RWPE1 (cell line): ENCODE measurements at places on chromosomes 3 and 15.

DNA sequence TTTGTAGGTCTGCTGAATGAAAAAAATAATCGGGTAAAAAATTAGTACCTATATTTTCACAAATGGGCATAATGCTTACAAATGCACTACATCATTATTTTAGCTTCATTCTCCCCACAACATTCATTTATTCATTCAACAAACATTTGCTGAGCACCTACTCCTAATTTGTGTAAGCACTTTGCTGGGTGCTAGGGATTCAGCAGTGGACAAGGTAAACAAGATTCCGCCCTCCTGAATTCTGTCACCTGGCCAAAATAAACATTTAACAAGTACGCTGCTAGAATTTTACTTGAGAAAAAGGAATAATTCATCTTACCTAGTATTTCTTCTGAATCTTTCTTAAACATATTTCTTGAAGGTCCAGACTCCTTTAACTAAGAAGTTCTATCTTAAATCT lies 72.1 kb downstream of the TIGIT start:
- no peak for DNase-seq

GRCh38 chr3:125140818-125141595 lies 71.5 kb downstream of the SLC12A8 start:
- DNase-seq = no peak

DNA sequence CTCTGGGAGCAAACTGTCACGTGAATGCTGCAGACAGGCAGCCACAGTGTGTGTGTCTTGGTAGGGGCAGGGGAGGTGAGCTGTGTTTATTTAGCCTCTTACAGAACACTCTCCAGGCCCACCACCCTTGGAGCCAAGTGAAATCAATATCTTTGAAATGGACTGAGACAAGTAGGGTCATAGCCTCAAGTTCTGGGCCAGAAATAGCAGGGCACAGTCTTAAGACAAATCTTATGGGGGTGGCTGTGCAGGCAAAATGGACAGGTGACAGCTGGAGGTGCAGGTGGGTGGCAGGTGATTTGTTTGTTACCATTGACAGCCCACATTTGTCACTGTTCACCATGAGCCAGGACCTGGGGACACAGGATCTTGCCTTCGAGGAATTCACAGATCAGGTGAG lies 93.6 kb upstream of the NMNAT3 start:
- DNase-seq = no peak

GRCh38 chr3:116299646-116300081 lies 145.6 kb downstream of the LSAMP start:
- DNase-seq = no peak

GRCh38 chr3:37856381-37856780 lies 5.3 kb upstream of the CTDSPL start:
- DNase-seq = no peak

DNA sequence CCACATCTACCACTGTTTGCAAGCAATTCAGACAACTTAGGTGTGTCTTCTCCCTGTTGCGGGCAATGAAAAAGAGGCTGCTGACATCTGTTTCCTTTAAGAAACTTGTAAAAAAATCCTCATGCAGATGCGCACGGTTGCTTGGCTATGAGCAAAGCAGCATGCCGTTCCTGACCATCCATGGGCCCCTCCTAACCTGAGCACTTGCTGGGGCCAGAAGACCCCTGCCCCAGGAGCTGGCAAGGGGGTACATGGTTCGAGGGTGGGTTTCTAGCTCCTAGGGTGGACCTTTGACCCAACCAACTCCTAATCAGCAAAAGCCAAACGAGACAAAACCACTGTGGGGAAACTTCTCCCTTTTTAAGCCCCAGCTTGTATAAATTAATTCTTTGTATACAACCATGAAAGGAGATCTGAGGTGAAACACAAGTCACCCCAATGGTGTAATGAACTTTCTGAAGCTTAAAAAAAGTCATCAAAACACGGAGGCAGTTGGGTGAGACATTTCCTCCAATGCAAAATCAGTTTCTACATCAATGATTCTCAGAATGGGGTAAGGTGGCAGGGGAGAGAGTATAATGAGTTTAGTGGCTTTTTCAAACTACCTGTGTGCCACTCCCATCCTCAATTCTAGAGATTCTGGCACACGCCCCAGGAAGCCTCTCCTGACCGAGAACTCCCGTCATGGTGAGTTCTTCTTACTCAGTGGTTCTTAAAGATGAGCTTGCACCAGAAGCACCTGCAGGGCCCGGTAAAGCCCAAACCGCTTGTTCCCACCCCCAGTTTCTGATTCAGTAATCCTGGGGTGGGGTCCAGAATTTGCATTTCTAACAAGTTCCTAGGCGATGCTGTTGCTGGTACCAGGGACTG lies 44.1 kb downstream of the CPN2 start:
- no peak for DNase-seq
